ENCODE measurements at places on chromosomes 11 and 22. TPM values are rescaled to one million over a fixed set of nuclear protein-coding genes. Genes with fewer than 3 reads are reported as not detected.

- ATAC-seq, result peak; percentile 97
Observed at GRCh38 chr11:133560472-133560855, 28.2 kb upstream of the OPCML start.

The CARD10 gene
- total RNA-seq, result 1.1 TPM

DNA sequence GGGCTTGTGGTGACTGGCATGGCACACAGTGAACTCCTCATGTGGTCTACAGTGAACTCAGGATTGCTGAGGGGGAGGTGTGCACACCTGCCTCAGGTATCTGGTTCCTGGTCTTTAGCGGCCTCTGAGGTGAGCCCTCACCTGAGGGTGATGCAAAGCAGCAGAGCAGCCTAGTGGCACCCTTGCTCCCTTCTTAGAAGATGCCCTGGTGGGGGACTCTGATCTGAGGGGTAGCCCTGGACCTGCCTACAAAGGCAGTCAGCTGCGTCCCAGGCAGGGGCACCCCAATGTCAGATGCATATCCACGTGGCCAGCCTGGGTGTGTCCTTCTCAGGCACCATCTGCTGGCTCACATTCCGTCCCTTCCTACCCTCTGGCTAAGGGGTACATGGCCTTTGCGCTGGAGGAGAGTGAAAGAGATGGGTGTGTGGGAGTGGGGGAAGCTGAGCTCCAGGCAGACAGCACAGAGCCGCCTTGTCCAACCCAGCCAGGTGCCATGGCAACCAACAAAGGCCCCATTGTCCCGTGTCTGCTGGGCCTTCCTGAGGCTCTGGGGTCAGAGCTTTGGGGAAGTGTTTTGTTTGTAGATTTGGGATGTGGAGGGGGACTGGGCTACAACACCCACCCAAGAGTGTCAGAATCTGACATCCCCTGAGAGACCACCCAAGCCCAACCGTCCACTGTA lies 5.8 kb downstream of the PLEKHB1 start:
- peak; percentile 56 for ATAC-seq

- peak; percentile 98 for ATAC-seq
Observed at GRCh38 chr22:33000342-33001280, 57.6 kb downstream of the SYN3 start.

GRCh38 chr22:43474161-43475101 lies 62.6 kb downstream of the MPPED1 start:
- no peak for ATAC-seq

DNA sequence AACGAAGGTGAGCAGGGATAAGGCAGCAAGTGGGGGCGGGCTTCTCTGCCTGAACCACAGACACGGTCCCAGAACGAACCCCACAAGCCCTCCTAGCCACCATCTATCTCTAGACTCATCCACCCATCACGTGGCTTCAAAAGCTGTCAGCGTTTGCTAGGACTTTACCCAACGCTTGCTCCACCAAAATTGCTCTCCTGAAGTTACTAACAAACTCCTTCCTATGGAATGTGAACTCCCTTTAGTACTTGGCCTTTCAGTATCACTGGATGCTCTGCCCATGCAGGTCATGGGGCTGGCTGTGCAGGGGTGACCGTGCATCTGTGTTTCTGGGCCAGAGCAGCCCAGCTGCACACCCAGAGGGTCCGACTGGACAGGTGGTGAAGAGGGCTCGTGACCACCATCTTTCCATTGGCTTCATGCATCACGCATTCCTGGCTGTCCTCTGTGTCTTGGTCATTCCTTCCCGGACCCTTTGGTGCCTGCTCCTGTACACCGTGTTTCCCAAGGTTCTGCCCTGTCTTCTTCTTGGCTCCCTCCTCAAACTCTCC lies 85.1 kb downstream of the MYO7A start:
- no peak for ATAC-seq

- ATAC-seq, result no peak
Observed at GRCh38 chr22:38946771-38947170, 10.6 kb upstream of the APOBEC3A start.

The PKP3 gene
- 0.27 TPM for total RNA-seq

DNA sequence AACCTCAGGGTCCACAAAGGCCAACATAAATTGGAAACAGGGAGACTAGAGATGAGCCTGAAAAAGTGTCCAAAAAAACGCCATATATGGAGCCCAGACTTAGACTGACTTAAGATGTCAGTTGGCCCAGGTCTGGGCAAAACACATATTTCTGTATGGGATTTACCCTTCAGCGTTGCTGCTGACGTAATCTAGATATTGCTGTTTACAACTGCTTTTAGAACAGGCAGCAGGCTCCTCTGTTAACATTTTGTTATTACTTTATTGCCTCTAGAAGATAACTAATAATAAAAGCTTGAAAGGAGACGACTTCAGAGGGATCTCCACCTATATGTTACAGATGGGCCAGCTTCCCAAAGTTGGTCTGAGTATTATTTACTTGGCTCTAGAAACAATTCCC lies 8.7 kb downstream of the ME3 start:
- ATAC-seq, result no peak

GRCh38 chr22:27662359-27663301 lies 138.9 kb downstream of the MN1 start:
- ATAC-seq, result no peak

DNA sequence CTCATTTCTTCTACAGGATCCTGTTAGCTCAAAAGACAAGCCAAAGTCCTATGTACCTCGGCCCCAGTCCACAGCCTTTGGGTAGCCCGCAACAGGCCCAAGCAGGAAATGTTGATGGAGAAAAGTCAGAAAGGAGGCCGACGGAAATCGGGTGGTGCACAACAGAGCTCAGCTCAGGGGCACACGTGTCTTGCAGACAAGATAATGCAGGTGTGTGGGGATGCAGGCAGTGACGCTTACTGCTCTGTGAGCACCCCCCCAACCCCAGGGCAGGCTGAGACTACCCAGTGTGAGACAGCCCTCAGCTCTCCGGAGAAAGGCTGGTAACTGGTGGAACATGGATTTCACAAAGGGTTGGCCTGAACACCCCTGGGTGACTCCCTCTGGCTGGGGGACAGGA lies 4.3 kb upstream of the PDE2A start:
- no peak for ATAC-seq

DNA sequence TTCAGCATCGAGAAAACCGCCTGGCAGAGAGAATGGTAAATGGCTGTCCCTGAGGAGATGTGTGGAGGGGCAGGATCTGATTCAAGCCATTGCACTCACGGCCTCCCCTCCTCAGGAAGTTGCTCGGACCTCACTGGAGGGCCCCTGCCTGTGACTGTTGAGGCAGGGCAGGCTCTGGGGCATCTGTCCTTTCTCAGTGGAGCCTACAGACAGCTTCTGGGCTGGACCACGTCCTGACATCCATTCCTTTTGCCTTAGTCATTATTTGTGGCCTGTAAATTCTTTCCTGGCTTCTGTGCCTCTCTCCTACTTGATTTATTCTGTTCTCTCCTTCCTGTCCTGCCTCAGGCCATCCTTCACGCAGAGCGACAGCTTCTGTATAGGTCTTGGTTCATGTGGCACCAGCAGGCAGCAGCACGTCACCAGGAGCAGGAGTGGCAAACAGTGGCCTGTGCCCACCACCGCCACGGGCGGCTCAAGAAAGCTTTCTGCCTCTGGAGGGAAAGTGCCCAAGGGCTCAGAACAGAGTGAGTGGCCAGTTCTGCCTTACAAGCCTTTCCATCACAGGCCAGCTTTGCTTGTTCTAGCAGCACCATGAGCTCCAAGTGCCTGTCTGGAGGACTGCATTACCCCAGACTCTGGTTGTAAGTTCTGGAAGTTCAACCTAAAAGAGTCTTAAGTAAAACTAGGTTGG lies 59.6 kb downstream of the PISD start:
- peak; percentile 98 for ATAC-seq

- ATAC-seq, result no peak
Observed at GRCh38 chr11:2325123-2325522, 23.3 kb downstream of the TSPAN32 start.

- ATAC-seq, result no peak
Observed at GRCh38 chr11:131912134-131912533, 541.7 kb downstream of the NTM start.

GRCh38 chr11:75347781-75348566 lies 3.5 kb downstream of the ARRB1 start:
- ATAC-seq, result no peak

DNA sequence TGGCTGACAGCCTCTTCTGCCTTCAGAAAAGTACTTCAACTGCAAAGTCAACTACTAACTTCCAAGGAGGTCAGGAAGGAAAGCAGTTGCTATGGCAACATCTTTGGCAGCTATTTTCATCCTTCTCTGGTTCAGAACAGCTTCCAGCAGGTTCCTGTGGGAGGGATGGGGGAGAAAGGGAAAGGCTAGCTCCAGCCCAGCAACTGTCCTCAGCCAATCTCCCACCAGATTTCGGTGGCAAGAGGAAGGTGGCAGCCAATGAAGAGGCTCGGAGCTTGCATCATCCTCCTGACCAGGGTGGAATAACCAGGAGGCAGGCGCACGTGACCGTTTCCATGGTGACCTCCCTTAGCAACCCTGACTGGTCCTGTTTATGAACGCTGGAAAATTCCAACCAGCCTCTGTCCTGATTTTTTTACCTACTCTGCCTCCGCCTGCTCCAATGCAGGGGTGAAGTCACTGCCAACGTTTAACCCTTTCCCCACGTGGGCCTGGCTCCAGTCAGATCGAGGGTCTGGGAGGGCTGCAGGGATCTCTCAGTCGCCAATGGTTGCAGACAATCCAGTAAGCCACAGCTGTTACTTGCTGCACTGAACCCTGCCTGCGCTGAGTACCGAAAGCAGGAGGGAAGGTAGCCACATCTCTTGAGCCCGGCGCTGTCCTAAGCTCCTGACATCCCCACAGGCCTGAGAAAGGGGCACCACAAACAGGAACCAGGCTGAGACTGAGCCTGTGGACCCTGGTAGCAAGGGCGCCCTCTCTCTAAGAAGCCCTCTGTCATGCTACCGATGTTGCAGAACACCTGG lies 11.2 kb upstream of the MALAT1 start:
- peak; percentile 91 for ATAC-seq

GRCh38 chr22:42747701-42748513 lies 27.2 kb upstream of the A4GALT start:
- ATAC-seq, result no peak

GRCh38 chr11:34145073-34145472 lies 39.6 kb downstream of the NAT10 start:
- ATAC-seq, result no peak

GRCh38 chr22:46031557-46031956 lies 54.6 kb upstream of the WNT7B start:
- no peak for ATAC-seq

DNA sequence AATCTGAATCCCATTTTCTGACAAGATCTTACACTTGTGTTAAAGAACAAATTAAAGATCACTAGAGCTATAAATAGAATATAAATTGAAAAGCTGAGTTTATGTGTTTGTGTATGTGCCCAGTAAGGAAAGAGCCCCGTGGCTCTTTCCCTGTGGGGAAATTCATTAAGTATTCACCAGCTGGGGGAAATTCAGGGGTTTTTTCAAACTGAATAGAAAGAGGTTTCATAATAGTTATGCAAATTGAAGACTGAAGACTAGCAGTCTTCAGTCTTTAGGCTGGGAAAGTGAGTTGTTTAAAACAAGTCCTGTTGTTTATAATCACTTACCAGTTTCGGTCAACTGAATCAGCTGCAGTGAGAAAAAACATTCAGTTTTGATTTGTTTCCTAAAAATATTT lies 11.3 kb upstream of the MS4A7 start:
- ATAC-seq, result no peak

The IRF7 gene
- total RNA-seq, result 17.1 TPM

The BTG4 gene
- not detected for total RNA-seq

The PTDSS2 gene
- 17.9 TPM for total RNA-seq

- no peak for ATAC-seq
Observed at GRCh38 chr22:29581799-29582198, 886 bp upstream of the NIPSNAP1 start.

- no peak for ATAC-seq
Observed at GRCh38 chr11:74896311-74896710, 52.6 kb downstream of the XRRA1 start.

DNA sequence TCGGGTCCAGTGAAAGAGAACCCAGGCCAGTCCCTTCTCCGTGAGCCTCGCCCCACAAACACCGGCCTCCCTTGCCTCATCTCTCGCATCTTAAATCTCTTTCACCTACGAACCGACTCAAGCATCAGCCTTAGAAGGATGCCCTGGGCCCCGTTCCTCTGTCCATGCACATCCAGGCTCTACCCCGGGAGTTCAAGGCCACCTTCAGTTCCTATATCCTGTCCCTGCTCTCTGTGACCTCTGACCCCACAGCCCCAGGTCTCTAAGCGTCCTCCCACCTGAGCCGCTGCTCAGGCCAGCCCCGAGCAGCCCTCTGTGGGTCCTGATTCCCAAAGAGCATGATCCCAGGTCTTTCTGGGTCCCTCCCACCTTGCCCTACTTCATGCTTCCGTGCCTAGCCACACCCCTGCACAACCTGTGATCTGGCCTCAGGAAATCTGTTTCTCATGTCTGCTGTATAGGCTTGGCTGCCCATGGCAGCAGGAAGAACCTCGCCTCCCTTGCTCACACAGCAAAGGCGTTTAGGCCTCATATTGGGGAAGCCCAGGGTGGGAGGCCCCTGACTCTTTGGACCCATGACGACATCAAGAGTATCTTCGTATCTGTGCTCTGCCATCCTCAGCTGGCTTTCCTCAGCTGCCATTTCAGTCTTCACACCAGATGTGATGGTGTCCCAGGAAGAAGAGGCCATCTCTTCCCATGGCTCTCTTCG lies 77.5 kb upstream of the SEPTIN5 start:
- ATAC-seq, result no peak

The TEX12 gene
- total RNA-seq, result 0.59 TPM

DNA sequence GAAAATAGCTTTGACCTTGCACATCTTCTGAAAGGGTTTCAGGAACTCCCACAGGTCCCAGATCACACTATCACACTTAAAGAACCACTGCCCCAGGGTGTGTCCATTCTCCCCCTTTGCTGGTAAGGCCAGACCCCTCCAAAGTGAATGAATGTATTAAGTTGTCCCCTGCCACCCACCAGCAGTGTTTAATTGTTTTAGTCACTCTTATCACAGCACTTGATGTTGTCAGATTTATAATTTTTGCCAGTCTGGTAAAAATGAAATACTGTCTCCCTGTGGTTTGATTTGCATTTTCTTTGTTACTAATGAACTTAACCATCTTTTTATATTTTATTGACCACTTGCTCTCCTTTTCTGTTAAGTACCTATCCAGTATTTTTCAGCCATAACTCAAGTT lies 89.6 kb upstream of the RAB1B start:
- ATAC-seq, result no peak

DNA sequence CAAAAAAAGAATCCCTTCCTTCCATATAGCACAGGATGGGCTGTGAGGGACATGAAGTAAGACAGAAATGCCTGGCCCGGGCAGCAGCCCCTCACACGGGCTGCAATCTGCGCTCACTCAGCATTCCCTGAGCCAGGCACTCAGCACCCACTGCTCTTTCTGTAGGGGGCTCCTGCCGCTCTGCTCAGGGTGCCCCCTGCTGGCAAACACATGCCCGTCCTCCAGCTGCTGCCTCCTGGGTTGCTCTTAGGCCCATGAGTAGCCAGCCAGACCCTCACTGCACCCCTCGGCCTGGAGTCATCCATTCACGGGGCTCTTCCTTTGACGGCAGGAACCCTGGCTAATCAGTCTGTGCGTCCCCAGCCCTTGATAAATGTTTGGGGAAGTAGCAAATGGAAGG lies 6.9 kb downstream of the MCAT start:
- peak; percentile 64 for ATAC-seq
